HCT116 (cell line): ENCODE measurements at places on chromosomes 1 and 21. TPM values are rescaled to one million over a fixed set of nuclear protein-coding genes. Genes with fewer than 3 reads are reported as not detected.

- no peaks in the 10 kb centered on the region for H3K4me1 ChIP-seq
- H3K36me3 ChIP-seq = no peaks in the 10 kb centered on the region
- DNase-seq = no peak
- H3K27ac ChIP-seq = no peak overlapping the region
Measured at GRCh38 chr1:107964336-107965109, 457 bp downstream of the VAV3 start.

DNA sequence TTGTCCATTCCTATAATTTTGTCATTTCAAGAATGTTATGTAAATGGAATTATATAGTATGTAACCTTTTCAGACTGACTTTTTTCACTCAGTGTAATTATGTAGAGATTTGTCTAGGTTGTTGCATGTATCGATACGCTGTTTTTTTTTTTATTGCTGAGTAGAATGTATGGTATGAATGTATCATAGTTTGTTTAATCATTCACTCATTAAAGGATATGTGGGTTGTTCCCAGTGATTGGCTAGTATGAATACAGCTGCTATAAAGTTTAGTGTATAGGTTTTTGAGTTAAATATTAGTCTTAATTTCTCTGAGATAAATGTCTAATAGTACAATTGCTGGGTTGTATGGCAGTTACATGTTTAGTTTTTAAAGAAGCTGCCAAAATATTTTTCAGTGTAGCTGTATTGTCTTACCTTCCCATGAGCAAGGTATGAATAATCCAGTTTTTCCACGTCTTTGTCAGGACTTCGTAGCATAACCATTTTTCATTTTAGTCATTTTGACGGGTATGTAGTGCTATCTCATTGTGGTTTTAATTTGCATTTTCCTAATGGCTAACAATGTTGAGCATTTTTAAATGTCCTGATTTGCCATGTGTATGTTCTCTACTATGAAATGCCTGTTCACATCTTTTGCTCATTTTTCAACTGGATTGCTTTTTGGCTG, 22.4 kb downstream of the CASQ2 start:
- H3K36me3 ChIP-seq = no peaks in the 10 kb centered on the region
- no peak for DNase-seq
- no peaks in the 10 kb centered on the region for H3K27me3 ChIP-seq
- H3K4me1 ChIP-seq = peaks cover 9% of the 10 kb centered on the region; the same call in 1 of the 2 replicates
- no peak overlapping the region for H3K4me3 ChIP-seq
- no peak overlapping the region for H3K27ac ChIP-seq

DNA sequence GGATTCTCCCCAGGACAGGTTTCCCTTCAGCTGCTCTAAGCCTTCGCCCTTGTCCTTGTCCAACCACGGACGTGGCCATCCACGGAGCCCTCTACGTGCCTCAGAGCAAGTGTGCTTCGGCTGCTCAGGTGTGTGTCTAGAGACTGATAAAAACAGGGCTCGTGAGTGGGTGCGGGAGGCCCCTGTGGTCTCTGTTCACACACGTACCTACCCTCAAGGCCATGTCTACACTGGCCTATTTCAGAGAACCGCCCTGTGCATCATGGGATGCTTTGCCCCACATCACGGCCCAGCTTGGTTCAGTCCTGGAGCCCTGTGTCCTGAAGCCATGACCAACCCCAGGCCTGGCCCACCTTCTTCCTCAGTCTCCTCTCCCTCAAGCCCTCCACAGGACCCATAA, 24.6 kb upstream of the RUNX3 start:
- no peak overlapping the region for H3K27ac ChIP-seq
- no peaks in the 10 kb centered on the region for H3K27me3 ChIP-seq
- DNase-seq = no peak
- no peaks in the 10 kb centered on the region for H3K36me3 ChIP-seq
- H3K4me1 ChIP-seq = no peaks in the 10 kb centered on the region

Gene A3GALT2
- not detected for total RNA-seq

DNA sequence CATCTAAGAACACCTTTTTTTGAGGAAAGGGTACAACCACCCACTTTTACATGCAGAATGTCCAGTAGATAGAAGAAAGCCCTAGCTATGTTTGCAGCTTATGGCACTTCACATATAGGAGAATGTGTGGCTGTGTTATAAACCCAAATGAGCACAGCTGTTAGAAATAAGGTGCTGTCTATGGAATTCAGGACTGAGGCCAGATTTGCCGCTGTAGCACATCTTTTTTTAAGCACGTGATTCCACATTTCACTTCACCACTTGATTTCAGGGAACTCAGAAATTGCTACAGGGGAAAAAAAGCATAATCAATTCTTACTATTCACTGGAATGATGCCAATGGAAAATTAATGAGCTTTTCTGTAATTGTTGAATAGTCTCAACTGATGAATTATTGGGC, 147.2 kb upstream of the ADAMTS5 start:
- no peaks in the 10 kb centered on the region for H3K4me1 ChIP-seq
- DNase-seq = no peak
- no peak overlapping the region for H3K4me3 ChIP-seq

Gene ORC1
- 25.6 TPM for total RNA-seq

Gene TMEM201
- 27.6 TPM for total RNA-seq

GRCh38 chr1:156122519-156123355, 8.2 kb downstream of the LMNA start:
- no peaks in the 10 kb centered on the region for H3K27me3 ChIP-seq
- peak overlapping the region; percentile 19 for H3K4me3 ChIP-seq
- H3K27ac ChIP-seq = peak overlapping the region; percentile 95
- no peaks in the 10 kb centered on the region for H3K36me3 ChIP-seq
- peaks cover 100% of the 10 kb centered on the region for H3K4me1 ChIP-seq
